Left cardiac atrium (tissue), 4 donors: ENCODE measurements at places on chromosomes 4 and X.
A peak's percentile ranks its signal among the peaks of the same experiment; 100 is the strongest.

DNA sequence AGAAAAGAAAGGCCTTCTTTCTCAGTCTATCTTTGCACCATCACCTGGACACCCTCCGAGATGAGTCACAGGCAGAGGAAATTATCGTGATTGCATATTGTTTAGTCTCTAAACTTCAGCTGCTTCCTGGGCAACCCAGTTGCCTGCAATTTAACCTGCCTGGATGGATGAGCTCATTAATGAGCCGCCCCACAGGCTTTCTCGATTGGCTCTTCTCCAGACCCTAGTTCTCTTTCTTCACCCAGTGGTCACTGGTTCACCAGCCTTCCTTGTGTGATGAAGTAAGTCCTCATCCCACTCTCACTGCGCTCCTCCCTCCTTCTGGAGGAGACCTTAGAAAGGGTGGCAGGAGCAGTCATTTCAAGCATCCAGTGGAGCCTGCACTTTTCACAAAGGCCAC is 94.4 kb downstream of the SOWAHB start:
- DNase-seq = no peak

GRCh38 chrX:5842601-5843000 is 386.1 kb downstream of the NLGN4X start:
- no peak for DNase-seq

DNA sequence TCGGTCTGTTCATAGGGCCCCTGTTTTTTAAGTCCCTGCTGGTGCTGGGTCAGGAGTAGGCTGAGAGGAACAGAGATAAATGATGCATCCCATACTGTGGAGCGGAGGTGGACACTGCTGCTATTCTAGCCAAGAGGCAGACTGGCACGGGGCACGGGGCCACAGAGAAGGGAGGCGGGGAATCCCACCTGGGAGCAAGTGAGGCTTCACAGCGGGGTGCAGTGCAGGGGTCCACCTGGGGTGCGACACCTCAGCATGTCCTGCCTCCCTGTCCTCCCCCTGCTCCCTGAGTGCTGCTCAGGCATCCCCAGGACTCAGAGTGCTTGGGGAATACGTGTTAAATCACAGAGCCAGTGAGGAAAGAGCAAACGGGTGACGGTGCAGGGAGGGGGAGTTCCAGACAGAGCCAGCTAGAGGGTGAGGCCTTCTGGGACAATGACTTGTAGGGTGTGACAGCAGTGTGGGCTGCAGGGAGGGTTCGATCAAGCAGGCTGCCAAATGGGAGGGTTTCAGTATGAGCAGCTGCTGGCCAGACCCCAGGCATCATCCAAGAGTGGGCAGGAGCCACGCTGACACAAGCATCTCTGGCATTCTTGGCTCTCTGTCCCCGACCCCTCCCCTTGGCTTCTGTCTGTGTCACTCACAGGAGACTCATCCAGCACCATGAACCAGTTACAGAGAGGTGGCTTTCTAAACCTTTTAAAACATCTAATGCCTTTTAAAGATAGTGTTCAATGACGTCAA is 13.7 kb upstream of the HTRA3 start:
- DNase-seq = peak; percentile 69

DNA sequence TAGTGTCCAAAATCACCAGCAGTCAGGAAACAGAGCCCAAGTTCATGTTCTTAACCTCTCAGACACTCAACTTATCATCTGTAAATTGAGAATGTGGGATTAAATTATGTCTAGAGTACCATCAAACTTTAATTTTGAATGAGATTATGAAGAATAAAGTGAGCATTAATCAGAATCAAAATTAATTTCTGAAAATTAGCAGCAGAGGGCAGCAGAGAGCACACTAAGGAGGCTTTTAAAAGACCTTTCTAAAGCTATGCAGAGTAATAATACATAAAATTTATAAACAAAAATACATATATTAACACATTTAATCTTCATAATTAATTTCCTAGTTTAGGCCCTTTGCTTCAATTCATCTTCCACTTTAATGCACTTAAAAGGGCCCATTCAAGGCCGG is 7.1 kb downstream of the TASL start:
- DNase-seq = no peak

DNA sequence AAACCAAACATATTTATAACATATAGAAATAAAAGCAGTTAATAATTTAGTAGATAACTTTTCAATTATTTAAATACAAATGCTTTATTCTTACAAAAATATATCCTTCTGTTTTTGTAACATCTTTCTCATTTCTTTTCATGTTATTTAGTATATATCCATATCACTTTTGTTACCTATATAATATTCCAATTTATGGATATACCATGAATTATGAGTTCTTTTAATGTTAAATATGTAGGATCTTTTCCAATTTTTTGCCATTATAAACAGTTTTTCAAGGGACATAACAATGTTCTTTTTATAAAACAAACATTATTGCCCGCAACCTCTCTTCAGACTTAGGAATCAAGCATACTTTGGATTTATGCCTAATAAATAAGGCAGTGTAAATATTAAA is 151.6 kb downstream of the PRDM5 start:
- no peak for DNase-seq
